ENCODE measurements at places on chromosomes 3 and 15.

DNA sequence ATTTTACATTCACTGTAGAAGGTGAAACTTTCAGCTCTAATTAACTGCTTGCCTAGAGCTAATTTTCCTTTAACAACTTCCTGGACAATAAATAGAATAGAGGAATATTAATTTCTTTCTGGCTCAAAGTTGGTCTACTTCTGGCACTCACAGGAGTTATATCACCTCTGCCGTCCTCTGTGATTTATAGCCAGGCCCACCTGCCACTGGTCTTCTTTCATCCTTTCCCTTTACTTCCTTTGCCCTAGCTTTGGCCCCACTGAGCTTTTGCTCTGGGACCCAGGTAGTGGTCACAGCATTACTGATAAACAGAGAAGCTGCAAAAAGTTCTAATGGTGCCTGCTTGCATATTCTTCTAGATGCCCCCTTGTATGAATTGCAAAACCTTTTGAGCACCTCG, 49.3 kb upstream of the ABHD10 start:
- DNase-seq = no peak

- DNase-seq = no peak
These were observed 16.9 kb upstream of the GUCA1C start for GRCh38 chr3:108970561-108970960.

DNA sequence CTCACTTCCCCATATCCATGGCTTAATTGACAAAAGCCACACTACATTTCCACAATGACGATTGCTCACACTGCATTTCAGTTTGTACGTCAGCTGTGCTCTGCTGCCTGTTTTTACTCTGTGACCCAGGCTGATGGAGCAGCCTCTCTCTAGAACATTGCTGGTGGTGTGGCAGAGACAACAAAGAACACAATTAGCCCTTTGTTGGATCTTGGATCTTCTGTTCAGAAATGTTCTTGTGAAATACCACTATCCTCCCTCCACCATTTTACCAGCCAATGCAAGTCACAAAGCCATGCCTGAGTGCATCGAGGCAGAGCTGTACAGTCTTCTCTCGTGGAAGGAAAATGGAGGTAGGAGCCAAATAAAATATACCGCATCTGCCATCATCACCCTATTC, 56.9 kb upstream of the TBC1D5 start:
- DNase-seq = no peak

DNA sequence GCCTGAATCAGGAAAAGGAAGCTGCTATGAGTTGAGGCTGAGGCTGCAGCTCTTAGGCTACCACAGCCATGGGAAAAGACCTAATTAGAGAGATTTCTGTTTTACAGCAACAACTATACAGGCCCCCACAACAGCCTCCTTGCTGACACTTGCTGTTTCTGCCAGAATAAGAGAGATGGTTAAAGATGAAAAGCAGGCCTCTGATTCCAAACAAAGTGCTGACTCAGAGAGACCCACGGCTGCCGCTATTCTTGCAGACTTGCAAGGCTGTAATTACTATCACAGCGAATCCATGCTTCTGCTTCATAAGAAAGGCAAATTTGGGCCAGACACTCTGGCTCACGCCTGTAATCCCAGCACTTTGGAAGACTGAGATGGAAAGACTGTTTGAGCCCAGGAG, 41.8 kb downstream of the MCF2L2 start:
- DNase-seq = no peak

DNA sequence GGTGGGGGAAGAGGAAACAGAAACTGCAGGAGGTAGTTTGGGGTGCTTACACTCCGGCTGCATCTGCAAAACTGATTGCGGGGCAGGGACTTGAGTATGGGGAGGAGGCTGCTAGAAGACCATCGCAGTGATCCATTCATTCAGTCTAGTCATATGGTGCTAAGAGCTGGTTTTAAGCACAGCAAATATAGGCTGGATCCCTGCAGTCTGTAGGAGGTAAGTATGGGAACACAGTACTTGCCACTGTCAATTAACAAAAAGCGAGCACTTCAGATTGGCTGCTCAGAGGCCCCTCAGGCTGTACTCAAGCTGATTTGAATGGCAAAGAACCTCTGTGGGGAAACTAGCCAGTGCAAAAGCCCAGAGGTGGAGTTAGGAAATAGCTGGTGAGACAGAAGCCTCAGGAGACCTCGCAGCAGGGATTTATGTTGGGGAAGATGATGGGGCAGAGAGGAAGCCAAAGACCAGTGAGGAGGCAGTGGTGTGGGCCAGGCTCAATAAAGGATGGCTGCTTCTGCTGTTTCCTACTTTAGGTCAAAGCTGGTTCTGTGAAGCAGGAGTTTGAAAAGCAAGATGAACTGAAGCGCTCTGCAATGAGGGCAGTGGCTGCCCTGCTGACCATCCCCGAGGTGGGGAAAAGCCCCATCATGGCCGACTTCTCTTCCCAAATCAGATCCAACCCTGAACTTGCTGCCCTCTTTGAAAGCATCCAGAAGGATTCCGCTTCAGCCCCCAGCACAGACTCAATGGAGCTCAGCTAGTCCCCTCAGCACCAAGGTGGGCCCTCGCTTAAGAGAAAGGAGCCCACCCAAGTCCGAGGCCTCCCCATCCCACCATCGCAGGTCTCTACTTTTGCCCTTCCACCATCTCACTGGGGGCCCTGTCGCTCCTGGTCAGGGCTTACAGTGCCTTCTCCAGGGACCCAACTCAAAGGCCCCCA, 7.9 kb downstream of the RPL32 start:
- no peak for DNase-seq

DNA sequence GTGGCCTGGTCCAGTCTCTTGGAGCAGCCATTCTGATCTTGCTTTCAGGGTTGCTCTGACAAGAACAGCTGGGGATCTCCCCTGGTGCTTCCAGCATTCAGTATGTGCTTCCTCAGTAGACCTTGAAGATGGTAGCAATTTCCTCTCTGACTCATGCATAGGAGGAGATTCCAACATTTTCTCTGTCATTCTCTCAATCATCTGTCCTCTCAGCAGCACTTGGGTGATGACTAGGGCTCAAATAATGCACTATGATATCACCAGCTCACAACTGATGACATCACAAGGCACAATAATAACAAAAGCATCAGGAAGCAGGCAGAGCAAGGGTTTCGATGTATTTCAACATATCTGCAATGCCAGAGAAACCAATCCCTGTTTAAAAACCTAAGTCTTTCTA, 52.7 kb downstream of the NFKBIZ start:
- DNase-seq = no peak

- no peak for DNase-seq
These were observed 3.1 kb downstream of the CIB1 start for GRCh38 chr15:90230610-90231009.

DNA sequence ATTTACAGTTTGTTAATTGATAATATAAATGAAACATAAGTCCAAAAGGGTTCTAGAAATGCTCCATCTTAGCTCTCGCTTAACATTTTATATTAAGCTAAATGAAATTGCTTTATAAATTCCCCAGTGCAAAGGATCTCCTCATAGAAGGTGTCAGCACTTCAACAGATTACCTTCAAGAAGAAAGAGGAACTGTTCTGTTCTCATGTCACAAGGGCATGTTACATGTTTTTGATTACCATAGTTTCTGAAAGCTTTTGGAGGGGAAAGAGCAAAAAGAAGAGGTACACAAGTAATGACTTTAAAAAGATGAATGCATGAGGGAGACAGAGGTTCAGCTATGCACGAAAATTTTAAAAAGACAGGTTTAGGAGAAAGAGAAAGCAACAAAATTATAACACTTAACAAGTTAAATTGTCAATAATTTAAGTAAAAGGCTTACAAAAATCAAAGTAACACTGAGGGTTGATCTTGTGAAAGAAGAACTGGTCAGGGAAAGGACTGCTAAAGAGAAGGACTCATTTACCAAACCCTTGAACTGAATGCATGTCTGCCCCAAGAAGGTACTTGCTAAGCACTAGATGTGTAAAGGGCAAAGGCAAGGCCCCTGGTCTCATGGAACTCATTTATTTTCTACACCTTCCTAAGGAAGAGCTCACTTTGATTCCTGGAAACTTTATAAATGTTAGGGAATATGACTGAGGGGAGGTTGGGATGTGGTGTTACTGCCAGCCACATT, 45.1 kb downstream of the CCDC191 start:
- no peak for DNase-seq

- no peak for DNase-seq
These were observed 11.4 kb upstream of the STAB1 start for GRCh38 chr3:52483577-52484381.

DNA sequence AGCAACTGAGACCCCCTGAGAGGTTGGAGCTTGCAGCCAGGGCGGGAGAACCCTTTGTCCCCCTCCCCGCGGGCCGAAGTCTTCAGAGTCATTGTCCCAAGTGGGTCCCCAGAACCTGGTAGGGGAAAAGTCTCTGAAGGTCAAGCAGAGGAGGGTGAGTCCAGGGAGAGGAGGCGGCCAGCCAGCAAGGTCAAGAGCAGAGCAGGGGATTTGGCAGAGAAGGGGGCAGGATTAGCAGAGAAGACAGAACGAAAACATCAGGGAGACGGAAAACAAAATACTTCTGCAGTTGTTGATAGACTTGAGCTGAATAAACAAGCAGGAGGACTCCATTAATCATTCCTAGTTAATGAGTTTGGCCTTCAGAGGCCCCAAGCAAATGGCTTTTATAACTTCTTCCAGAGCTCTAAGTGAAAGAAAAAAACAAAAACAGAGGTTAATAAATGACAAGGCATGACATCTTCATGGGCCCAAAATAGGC, 66.7 kb downstream of the GRIP2 start:
- no peak for DNase-seq
